Activated naive CD4-positive, alpha-beta T cell (primary cell): ENCODE measurements at places on chromosomes 2 and 18.

DNA sequence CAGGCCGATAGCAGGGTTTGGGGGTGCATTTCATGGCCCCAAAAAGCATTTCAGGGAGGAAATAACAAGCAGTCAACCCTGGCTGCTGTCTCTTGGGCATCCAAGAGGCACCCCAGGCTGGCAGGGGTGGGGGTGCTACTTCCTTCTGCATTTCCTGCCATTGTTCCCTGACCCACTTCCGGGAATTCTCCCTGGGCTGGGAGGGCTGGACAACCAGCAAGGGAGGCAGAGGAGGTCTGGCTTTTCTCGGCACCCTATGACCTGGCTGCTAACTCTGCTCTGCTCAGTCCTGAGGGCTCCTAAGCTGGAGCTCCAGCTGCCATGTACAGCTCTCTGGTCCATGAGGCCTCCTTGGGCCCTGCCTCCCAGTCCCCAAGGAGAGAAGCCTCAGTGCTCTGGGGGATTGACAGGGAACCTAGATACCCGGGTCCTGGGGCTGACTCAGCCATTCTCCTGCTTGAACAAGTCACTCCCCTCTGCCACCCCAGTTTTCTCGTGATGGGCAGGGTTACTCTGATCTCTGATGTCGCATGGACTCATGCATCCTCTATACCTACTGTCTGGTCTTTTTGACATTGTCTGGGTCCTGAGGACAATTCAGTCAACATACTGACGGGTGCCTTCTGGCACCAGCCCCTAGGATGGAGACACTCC is 47.2 kb downstream of the DYSF start:
- no peak for DNase-seq

DNA sequence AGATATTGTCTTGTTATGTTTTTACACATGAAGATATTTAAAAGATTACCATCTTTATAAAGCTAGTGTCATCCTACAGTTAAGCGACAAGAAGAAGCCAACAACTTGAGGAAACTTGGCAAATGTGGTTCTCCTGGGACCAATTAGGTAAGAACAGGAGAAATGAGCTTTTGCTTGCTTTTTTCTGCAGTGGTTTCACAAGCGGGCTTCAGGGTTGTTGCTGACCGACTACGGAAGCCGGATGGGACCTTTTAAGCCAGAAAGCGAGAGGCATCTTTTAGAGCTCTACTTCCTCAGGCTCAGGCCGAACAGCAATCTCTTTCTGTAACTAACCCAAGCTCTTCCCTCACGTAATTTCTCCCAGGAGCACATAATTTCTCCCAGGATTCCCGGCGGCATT is 256.5 kb downstream of the CNTNAP5 start:
- no peak for DNase-seq

GRCh38 chr2:221753401-221753800 is 181.3 kb upstream of the EPHA4 start:
- no peak for DNase-seq

- DNase-seq: no peak
Observed at GRCh38 chr2:33605056-33605455, 6.0 kb upstream of the FAM98A start.

DNA sequence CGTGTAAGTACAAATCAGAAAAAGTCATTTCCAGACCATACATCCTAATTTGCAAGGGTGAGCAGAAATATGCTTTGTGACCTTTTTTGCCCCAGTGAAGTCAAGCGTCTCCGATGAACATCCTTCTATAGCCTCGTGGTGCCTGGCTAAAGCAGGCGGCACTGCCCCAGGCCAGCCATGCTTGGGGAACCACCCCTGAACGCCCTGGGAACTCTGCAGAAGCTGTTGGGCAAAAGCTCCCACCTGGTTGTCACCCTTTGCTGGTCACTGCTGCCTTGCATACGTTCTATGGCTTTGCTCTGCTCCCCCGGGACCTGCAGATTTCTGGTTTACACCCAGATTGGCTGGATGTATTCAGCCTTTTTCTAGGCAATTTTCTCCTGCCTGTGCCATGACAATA is 256.4 kb downstream of the SS18 start:
- no peak for DNase-seq

DNA sequence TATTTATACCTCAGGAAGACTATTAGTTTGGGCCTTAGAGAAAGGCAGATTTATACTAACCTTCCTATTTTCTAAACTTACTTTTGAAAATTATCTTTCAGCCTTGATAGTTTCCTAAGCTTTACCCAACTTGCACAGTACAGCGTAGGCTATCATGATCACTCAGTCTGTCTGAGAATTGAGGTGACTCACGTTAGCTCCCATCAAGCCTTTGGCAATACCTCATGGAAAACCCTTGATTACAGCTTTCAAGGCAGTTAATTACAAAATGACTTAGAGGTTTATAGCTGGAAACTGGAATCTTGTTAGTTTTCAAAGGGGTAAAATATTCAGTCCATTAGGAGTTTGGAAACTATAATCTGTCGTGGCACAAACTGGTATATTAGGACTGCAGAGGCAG is 26.4 kb upstream of the ARMC9 start:
- DNase-seq: no peak

- no peak for DNase-seq
Observed at GRCh38 chr2:134865067-134865787, 26.8 kb downstream of the ACMSD start.

- no peak for DNase-seq
Observed at GRCh38 chr2:119264781-119265692, 41.4 kb downstream of the STEAP3 start.

- no peak for DNase-seq
Observed at GRCh38 chr2:187971893-187972292, 319.8 kb upstream of the GULP1 start.

- no peak for DNase-seq
Observed at GRCh38 chr18:8357320-8357719, 251.9 kb upstream of the RAB12 start.

GRCh38 chr2:237968048-237968862 is 1.4 kb downstream of the UBE2F start:
- no peak for DNase-seq

- DNase-seq: no peak
Observed at GRCh38 chr2:74597410-74597809, 42.9 kb downstream of the DOK1 start.

- DNase-seq: no peak
Observed at GRCh38 chr2:170842785-170843184, 26.1 kb downstream of the GAD1 start.

GRCh38 chr2:170087413-170087793 is 90.5 kb upstream of the MYO3B start:
- no peak for DNase-seq

DNA sequence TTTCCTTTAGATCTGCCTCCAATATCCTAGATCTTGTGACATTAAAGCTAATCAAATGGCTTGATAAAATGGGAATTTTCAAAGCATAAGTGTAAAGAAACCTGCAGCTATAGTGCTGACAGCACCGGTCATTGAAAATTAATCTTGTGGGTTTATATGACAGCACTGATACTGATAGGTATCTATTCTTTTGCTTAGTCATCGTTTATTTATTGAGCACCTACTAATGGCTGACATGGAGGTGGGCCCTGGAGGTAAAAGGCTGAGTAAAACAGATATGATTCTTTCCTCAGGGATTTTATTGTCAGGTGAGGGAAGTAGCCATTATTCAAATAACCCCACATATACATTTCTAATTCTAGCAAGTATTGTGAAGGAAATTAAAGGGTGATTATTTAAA is 282.5 kb downstream of the LRRTM1 start:
- no peak for DNase-seq

- DNase-seq: no peak
Observed at GRCh38 chr2:19488009-19488691, 129.7 kb upstream of the OSR1 start.

DNA sequence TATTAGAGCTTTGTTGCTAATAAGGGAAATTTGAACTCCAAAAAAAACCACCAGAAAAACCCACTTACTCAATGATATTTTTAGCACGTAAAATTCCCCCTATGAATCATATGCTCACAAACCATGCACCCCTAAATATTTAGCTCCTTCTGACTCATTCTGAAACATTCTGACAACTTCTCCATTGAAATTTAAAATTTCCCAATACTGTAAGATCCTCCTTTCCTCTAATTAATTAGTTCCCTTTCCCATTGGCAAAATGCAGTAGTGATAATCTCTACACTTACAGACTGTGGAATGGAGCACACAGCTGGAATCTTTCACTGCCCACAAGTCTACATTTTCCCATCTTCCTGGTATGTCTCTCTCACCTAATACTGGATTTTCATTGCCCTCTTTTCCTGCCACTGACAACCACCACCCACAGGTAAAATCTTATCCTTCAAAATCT is 215.8 kb upstream of the ACVR2A start:
- no peak for DNase-seq
